ENCODE measurements at places on chromosomes 3 and 15.

DNA sequence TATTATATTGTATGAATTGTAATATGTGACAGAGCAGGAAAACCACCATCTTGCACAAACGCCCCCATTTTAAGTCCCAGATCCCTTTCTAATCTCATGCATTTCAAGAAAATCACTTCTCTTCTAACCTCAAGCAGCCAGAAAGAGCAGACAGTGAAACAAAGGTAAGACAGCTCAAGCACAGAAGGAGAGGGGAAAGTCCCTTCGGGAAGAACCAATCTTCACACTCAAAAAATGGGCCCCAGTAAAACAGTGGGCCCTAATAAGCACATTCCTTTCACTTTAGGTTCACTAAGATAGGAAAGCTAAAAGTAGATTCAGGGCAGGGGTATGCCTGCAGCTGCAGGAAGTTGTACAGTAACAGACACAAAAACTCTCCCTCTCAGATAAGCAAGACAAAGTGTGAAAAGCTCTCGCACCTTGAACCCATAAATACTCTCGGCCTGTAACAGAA lies 1268.7 kb downstream of the SI start:
- DNase-seq: no peak

DNA sequence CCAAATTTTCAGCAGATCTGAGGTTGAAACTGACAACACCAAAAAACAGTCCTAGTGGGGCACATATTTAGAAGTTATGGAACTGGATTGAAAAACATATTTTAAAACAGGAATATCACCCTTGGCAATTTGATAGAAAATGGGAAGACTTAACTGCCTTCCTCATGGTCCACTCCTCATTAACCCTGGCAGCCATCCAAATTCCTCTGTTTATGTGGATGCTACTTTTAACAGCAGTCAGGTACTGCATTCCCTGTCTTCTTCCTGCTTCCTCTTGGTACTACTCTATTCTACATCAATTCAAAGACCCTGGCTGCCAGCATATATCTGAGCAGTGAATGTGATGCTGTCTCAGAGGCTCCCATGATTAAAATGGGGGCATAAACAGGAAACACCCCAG lies 54.3 kb downstream of the PDE8A start:
- DNase-seq: no peak

GRCh38 chr3:195183071-195183776 lies 87.7 kb downstream of the XXYLT1 start:
- no peak for DNase-seq

DNA sequence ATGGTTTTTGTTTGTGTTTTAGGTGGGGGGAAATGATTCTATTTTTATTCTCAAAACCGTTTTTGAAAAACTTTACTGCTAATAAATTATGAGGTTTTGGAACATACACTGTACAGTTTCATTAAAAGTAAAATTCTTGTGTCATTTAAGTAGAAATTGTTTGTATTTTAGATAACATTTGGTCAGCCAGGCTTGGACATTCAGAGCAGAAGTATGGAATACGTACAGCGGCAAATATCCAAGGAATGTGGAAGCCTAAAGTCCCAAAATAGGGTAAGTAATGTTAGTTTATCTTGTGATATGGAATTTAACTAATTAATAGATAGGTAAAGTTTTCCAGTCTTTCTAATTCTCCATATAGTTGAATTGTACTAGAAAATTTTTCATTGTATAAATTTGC lies 96.6 kb downstream of the SPRED1 start:
- no peak for DNase-seq

GRCh38 chr15:99477791-99478471 lies 87.9 kb upstream of the MEF2A start:
- no peak for DNase-seq

GRCh38 chr3:28923994-28924393 lies 356.9 kb upstream of the RBMS3 start:
- DNase-seq: no peak

DNA sequence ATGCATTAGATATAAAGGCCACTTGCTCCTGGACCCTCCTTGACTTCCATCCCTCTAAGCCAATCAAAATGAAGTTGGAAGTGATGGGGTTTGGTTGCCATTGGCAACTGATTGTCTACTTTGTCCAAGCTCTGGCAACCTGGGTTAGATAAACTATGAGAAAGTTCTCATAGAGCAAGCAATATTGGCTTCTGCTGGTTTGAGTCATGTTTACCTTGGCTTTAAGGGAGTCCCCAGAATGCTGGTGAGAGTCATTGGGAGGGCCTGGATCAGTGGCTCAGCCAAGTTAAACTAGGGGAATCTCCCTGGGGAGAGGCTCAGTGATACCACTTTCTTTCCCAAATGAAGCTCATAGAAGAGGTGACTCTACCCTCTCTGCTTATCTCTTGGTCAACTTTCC lies 176.3 kb upstream of the ROPN1 start:
- DNase-seq: no peak

- DNase-seq: no peak
These were observed 295.7 kb upstream of the TMCO5A start for GRCh38 chr15:37638691-37639090.

DNA sequence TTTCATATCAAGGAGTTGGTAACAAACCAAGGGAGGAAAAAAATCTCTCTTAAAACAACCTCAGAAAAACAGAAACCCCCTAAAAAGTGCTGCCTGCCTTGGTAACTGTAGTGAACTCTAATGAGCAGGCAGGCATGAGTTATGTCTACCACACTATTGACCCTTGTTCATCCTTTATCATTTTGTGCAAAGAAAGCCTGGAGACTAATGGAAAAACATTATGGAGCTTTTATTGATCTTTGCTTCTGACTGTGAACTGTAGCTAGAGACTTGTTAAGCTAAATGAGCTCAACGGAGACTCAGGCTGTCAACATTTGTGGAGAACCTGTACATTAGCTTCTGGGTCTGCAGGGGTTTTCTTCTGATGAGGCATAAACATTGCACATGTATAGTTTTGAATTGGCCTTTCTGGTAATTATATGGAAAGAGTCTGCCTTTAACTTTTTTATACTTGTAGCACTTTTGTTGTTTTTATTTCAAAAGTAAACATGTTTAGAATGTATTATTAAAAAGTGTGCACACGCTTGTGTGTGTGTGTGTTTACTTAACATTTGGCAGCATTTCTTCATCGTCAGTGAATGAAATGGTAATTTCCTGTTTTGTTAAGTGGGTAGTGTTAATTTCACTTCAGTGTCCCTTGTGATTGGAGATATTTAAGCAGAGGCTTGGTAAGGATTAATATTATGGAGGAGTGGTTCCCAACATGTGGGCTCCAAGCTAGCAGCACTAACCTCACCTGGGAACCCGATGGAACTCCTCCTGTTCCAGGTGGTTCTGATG lies 15.9 kb upstream of the SPTSSB start:
- no peak for DNase-seq

GRCh38 chr15:76313731-76314130 lies 2.5 kb upstream of the ETFA start:
- DNase-seq: no peak

DNA sequence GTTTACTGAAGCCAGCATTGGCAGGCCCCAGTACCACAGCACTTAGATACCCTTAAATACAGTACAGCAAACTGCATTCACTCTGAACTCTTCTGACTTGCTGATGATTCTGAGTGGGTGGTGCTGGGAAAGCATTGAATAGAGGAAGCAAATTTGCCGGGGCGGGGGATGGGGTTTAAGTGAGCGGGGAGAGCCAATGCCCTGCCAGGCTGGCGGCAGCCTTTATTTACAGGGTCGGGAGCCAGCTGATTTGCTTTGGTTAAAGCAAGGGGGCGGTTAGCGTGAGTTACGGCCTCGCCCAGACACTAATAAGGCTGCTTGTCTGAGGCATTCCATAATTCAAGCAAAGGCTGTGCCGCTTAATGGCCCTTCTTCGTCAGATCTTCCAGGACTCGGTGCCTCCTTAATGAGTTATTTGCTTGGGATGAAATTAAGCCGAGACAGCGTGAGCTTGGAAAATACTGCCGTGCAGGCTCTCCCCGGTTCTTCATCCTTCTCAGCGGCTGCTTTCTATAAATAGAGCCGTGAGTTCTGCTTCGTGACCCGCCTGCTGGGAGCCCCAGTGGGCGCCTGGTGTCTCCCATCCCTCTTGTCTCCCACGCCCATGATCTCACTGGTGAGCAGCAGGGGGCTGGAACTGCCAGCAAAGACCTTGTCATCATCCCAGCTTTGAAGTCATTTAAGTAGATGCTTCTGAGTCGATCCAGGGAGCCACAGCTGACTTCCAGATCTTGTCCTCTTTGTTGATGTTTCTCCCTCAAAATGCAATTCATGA lies 25.8 kb downstream of the SPSB4 start:
- DNase-seq: no peak

- no peak for DNase-seq
These were observed 646.6 kb downstream of the OTOL1 start for GRCh38 chr3:162143180-162143579.

DNA sequence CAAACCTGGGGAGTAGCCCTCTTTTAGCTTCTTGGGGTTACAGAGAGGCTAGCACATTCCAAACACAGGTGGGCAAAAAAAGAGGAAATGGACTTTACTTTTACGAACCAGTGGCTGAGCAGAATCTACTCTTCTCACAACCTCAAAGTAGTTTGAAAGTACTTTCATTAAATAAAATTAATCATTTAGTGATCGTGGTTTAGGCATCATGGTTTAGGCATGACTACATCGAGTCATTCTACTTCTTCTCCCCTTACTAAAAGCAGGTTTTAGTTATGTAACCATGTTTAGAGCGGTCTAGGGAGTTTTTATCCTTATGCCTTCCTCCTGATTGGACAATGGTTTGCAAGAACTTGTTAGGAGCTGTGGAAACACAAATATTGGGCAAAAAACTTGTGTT lies 2.5 kb upstream of the GREM1 start:
- DNase-seq: no peak

DNA sequence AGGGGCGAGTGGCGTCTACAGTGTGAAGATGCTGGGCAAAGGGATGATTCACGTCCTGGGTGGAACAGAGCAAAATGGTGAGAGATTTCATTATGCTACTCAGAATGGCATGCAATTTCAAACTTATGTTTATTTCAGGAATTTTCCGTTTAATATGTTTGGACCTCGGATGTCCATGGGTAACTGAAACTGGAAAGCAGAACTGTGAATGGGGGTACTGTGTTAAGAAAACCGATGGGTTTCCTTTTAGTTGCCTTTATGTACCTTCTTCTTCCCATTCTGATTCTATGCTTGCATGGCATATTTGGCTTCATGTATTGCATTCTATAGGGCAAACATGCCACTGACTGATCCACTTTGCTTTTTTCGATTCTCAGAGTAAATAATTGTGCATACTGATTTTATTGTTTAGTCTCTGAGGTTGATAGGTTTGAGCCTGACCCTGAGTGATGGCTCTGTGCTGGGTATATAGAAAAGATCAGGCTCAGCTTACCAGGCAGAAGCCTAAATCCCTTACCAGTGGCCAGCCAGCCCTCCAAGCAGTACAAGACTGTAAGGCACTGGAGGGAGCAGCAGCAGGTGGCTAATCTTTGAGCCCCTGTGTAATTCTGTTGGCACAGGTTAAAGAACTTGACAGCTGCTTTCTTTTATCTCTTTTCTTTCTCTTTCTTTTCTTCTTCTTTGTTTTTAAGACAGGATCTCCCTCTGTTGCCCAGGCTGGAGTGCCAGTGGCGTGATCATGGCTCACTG lies 4.5 kb downstream of the QTRT2 start:
- no peak for DNase-seq

DNA sequence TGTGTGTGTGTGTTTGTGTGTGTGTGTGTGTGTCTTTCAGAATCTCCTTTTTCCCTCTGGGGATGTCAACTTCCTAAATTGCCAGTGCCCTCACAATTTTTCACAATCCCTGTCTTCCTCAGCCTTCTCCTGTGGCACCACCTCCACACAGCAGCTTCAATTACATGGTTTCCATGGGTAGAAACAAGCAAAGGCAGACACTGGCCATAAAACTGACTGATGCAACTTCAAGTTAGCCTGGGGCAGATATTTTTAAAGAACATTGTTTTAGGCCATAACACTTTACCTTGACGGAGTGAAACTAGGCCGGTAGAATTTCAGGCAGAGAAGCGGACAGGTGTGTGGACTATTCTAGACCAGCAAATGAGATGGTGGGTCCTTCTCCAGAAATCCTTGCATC lies 405.8 kb upstream of the SUCLG2 start:
- DNase-seq: no peak

DNA sequence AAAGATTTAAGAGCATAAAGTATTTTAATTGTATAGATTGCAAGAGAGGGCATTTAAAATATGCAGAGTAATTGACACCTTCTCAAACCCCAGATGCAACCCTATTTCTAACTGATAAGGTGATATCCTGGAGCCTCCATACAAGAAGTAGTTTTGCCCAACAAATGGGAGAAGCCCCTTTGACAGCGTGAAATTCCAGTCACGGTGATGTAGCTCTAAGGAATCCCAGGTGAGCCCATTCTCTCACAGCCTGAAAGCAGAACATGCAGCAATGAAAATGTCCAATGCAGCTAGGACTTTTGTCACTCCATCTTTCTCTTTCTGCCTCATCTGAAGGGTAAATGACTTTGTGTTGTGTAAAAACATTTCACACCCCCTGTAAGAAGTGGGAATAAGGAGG lies 96.4 kb downstream of the TMEM212 start:
- no peak for DNase-seq

DNA sequence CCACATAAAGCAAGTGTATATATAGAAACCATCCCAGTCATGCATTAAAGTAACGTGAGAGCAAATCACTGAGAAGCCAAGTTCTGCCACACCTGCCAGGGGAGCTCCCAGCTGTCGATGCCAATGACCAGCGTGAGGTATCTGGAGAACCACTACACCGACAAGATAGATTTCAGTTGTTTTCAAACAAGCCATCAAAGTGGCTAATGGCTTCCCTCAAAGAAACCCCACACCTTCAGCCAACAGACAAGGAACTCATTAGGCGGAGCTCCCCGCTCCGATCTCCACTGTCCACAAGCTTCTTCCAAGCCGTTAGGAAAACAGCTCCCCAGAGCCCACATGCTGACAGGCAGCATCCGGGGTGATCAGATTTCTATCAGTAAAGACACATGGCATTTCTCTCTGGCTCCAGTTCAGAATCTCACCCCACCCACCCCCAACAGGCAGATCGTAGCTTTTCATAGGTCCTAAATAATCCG lies 54.2 kb upstream of the SPATA12 start:
- DNase-seq: no peak

- no peak for DNase-seq
These were observed 82.1 kb downstream of the EEFSEC start for GRCh38 chr3:128235207-128235926.

- no peak for DNase-seq
These were observed 20.9 kb downstream of the SLC6A6 start for GRCh38 chr3:14423197-14423743.

GRCh38 chr3:57143886-57144459 lies 21.2 kb downstream of the IL17RD start:
- DNase-seq: no peak

- no peak for DNase-seq
These were observed 129.2 kb upstream of the DPH6 start for GRCh38 chr15:35674873-35675781.

- no peak for DNase-seq
These were observed 21.7 kb downstream of the CLDN11 start for GRCh38 chr3:170440344-170440743.

GRCh38 chr3:61768284-61769037 lies 207.1 kb downstream of the PTPRG start:
- DNase-seq: no peak

- DNase-seq: no peak
These were observed 253.4 kb downstream of the IGSF11 start for GRCh38 chr3:118781232-118781631.

- DNase-seq: no peak
These were observed 255.6 kb upstream of the ZNF717 start for GRCh38 chr3:76040946-76041345.
